ENCODE measurements at places on chromosomes 11 and 22.

- DNase-seq, result no peak
Observed at GRCh38 chr22:37309211-37310074, 27.1 kb downstream of the CYTH4 start.

GRCh38 chr11:124878759-124879492 is 13.7 kb downstream of the ROBO3 start:
- DNase-seq, result no peak

- DNase-seq, result no peak
Observed at GRCh38 chr22:45903355-45904135, 73.4 kb downstream of the WNT7B start.

- DNase-seq, result no peak
Observed at GRCh38 chr22:32646476-32646875, 155.0 kb upstream of the TIMP3 start.

DNA sequence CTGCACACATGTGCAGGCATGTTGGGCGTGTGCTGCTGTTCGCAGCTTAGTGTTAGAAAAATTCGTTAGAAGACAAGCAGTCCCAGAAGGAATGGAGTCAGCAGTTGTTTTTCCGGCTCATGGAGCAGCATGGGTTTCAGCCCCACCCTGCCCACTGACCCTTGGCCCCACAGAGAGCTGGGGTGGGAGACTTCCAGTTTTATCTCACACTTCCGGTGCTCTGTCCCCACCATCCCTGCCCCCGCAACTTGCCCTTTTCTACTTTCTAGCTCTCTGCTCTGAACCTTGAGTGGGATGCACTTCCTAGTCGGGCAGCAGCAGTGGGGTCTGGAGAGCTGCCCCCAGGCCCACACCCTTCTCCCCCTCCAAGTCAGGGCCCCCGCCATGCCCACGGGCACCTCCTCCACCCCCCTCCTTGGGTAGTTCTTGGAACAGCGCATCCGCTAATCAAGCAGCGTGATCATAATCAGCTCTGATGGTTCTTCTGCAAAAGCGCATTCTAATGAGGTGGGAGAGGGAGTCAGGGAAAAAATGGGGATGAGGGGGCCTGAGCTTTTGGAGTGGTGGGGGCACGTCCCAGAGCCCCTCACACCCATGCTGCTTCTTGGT is 184.4 kb downstream of the CEP164 start:
- no peak for DNase-seq

DNA sequence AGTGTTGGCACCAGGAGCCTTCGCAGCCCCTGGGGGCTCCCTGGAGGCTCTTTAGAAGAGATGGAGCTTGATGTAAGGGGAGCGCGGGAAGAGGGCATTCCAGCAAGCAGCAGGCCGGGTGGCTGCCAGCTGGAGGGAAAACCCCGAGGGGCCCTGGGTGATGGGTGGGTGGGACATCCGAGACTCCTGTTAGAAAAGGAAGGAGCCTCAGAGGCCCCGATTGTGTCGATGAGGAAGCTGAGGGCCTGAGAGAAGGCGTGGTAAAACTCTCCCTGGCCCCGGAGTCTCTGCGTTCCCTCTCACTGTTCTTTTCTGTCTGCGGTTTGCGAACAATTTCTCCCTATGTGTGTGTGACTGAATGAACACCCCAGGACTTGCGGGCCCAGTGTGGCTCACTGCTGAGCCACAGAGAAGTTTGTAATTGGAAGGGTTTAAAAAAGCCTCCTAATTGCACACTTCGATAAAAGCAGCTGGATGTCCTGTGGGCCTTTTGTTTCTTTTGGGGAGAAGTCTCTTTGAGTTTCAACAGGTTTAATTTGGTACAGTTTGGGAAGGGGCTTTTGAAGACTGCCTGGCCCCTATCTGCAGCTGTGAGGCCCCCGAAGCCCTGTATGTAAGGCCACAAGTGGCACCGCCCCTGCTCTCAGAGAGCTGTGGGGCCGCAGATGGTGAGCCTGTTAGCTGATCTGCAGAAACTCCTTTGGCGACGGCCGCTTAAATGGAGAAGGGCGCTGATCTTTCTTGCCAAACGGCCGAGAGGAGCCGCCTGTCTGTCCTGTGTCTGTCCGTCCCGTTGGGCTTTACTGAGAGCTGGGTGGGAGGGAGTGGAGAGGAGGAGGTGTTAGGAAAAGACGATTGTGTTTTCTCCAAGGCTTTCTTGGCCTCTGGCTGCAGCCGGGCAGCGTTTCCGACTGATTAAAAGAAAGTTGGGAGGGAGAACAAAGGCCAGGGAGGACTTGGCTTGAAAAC is 2.0 kb downstream of the FBLN1 start:
- DNase-seq, result no peak

DNA sequence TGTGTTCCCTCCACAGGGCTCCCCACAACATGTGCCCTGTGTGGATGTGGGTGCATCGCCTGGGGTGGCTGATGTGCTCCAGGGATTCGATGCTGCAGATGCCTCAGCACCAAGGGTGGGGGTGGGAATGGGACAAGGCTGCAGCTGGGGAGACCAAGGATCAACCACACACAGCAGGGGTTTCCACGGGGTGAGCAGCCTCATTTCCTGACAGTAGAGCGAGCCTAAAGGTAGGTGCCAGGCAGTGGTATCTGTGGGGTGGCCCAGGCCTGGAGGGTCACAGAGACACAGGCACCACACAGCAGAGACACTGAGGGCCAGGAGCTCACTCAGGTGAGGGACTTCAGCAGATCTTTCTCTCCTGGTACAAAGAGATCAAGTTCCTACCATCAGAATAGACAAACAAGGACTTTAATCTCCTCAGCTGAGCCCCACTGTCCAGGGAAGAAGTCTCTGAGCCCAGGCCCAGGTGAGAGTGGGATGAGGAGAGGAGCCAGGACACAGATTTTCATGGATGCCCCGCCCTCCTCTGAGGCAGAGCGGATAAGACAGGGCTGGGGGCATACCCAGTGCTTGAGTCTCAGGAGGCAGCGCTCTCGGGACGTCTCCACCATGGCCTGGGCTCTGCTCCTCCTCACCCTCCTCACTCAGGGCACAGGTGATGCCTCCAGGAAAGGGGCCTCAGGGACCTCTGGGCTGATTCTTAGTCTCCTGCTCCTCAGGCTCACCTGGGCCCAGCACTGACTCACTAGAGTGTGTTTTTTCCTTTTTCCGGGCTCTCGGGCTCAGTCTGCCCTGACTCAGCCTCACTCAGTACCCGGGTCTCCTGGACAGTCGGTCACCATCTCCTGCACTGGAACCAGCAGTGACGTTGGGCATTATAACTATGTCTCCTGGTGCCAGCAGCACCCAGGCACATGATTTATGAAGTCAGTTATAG is 19.7 kb downstream of the GGTLC2 start:
- DNase-seq, result no peak

DNA sequence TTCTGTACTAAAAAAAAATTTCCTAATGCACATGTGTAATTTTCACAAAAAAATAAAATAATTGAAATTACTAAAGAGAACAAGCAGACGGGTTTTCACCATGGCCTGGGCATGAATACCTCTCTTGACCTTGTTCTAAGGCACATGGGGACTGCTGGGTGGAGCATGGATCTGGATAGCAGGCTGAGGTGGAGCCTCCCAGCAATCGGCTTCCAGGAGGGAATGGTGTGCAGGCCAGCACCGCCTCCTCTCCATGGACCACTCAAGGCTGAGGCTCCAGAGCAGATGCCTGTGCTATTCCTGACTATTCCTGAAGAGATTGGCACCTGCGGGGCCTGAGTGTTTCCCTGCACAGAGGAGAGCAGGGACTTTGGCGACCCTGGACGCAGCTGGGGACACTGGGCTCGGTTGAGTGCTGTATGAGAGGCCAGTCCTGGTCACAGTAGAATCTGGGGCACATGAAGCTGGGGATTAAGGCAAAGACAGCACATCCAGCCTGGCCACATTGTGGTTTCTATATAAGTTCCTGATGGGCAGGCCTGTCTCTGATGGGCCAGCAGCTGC is 963.6 kb downstream of the BRD1 start:
- DNase-seq, result no peak

GRCh38 chr22:16810188-16810802 is 14.9 kb downstream of the XKR3 start:
- DNase-seq, result no peak

GRCh38 chr11:34528072-34528471 is 14.5 kb upstream of the ELF5 start:
- no peak for DNase-seq

- DNase-seq, result no peak
Observed at GRCh38 chr11:37264783-37265182, 666.7 kb upstream of the RAG2 start.

GRCh38 chr11:101914341-101914737 is 471 bp upstream of the CEP126 start:
- DNase-seq, result no peak

GRCh38 chr11:11532574-11532973 is 89.2 kb downstream of the GALNT18 start:
- DNase-seq, result no peak

GRCh38 chr22:22681221-22681739 is 36.9 kb downstream of the GGTLC2 start:
- DNase-seq, result no peak

GRCh38 chr11:28619846-28620540 is 511.8 kb downstream of the METTL15 start:
- no peak for DNase-seq

GRCh38 chr11:46242952-46243795 is 34.3 kb upstream of the CREB3L1 start:
- peak; percentile 54 for DNase-seq

DNA sequence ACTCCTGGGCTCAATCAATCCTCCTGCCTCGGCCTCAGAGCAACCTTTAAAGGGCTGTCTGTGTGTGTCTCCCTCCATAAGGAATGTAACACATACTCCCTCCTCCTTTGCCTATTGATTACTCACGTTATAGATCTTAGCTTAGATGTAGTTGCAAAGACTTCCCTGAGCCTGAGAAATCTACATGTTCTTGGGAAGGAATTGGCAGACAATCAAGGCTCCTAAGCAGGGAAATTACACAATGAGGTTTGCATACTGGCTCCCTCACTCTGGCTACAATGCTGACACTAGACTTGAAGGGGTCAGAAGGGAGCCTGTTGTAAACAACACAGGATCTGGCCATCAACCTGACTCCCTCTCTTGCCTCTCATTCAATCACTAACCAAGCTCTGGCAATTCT is 5.2 kb upstream of the OLFML1 start:
- no peak for DNase-seq

DNA sequence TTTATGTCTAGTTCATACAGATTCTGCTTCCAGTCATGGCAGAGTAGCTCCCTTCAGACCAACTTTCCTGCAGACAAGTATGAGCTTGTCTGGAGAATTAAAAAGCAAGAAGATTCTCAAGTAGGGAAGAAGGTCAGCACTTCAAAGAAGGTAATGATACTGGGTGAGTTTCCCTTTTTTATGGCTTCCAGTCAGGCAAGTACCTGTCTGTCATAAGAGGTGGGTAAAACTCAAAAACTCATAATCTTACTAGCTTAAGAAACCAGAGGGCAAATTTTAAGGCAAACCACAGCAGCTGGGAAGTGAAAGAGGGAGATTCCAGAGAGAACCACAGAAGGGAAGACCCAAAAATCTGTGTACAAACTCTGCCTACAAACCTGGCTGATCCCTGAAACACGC is 54.2 kb downstream of the DENND5A start:
- no peak for DNase-seq

DNA sequence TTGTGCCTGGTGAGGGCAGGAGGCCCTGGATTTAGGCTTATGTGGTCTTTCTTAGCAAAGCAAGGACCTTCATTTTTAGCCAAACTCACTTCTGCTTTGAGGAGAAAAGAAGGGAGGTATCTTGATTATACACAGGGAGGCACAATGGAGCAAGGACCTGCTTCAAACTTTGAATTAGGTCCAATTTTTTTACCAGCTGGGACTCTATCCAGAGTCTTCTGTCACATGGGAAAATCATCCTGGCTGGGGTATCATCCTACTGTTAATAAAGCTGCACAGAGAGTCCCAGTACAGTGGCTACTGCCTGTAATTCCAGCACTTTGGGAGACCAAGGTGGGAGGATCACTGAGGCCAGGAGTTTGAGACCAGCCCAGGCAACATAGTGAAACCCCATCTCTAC is 87.8 kb downstream of the CWC15 start:
- no peak for DNase-seq

GRCh38 chr11:34603129-34604001 is 17.5 kb upstream of the EHF start:
- no peak for DNase-seq

DNA sequence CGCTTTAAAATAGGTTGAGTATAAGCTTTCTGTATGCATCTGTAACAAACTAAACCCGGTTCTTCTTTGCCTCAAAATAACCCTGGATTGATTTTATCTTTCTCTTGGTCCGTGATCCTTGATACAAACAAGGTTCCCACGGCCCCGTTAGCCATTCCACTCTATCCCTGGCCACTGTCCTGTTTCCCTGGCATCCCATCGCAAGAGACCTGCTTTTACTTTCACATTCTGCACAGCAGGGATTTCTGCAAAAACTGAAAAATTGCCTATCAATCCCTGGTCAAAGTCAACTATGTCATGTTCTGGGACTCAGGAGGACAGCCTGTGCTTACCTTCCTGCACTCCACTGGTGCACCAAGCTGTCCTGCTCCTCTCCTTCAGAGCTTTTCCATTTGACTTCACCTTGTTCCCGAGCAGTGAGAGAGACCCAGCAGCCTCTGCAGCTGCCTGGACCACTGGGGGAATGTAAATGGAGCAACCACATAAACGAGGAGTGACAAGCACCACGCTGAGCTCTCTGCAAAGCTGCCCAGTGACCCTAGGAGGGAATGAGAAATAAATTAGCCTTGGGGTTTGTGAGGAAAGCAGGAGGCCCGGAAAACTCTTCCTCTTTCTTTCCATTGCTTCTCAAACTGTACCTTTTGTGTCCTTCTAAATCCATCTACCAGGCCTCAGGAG is 175.9 kb downstream of the NTM start:
- no peak for DNase-seq

- DNase-seq, result no peak
Observed at GRCh38 chr11:1751999-1752906, 1.9 kb upstream of the IFITM10 start.

DNA sequence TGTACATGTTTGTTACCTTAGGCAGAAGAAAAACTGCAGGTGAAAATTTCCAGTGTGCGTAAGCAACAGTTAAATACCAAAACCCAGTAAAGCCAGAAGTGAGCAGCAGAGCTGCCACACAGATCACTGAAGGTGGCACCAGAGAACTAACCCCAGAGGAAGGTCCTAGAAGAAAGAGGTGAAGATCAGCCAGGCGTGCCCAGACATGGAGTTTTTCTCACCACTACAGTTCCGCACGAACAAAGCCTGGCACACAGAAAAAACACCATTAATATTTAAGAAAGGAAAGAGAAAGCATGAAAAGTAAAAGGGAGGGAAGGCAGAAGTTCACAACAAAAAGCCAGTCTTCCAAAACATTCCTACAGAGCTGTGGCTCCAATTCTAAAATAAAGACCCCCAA is 60.7 kb downstream of the STK33 start:
- no peak for DNase-seq

DNA sequence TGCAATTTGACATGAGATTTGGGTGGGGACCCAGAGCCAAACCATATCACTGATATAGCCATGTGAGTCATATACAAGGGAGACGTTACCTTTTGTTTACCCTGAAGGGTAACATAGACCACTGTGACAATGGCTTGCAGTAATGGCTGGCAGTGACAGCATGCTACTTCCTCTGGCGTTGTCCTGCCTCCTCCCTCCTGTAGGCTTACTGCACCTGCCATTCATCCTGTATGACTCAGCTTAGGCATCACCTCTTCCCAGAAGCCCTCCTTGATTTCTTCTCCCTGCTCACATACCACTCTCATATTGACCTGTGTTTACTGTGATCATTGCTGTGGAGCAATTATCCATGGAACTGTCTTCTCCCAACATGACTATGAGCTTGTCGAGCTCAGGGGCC is 12.0 kb upstream of the PVALB start:
- DNase-seq, result no peak

GRCh38 chr11:15525582-15525981 is 410.9 kb downstream of the INSC start:
- no peak for DNase-seq

- peak; percentile 47 for DNase-seq
Observed at GRCh38 chr11:27201454-27202302, 161.1 kb downstream of the BBOX1 start.

Measured in NCI-H1417 treated with DMSO at 0.1 percent for 48 hours (cell line).